Activated naive CD4-positive, alpha-beta T cell treated with anti-CD3 and anti-CD28 coated beads, Interleukin-2, amount 50 U/mL, for 72 hours (primary cell): ENCODE measurements at places on chromosomes 4 and X. TPM values are rescaled to one million over a fixed set of nuclear protein-coding genes. Genes with fewer than 3 reads are reported as not detected.

Gene HTN3
- total RNA-seq: not detected

- DNase-seq: peak; percentile 67
These were observed 84.9 kb downstream of the BCOR start for GRCh38 chrX:40012868-40013265.

Gene MAGEA2B
- total RNA-seq: not detected

- peak; percentile 19 for DNase-seq
These were observed at the start of gene FAT1 for GRCh38 chr4:186723292-186724057. FAT1 (minus strand) TSS chr4:186723856; CDS start chr4:186709827, 14,029 bp downstream.

Gene PAGE4
- not detected for total RNA-seq

Gene NPNT
- total RNA-seq: not detected

- DNase-seq: no peak
These were observed 1.2 kb downstream of the RASL11B start for GRCh38 chr4:52863324-52863723.

- no peak for DNase-seq
These were observed 43.3 kb upstream of the FBXW7 start for GRCh38 chr4:152579107-152579764.

GRCh38 chrX:104707572-104707971 is 141.6 kb downstream of the IL1RAPL2 start:
- DNase-seq: no peak

Gene L1CAM
- 1.1 TPM for total RNA-seq

DNA sequence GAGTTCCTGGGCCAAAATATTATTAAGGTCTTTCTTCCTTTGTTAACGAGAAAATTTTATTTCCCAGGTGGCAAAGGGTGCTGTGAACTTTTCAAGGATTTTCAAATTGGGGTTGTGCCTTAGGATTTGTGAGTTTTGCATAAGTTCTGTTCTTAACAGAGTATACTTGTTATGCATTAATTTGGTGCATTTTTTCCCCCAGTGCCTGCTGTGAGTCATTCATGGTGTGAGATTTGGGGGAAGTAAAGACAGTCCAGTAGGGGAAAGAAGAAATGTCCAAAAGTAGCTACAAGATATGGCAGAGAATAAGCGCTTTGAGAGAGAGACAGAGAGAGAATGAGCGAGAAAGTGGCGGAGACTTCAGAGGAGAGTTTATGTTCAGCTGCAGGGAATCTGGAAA is 239.2 kb downstream of the ARHGAP10 start:
- DNase-seq: no peak

Gene HPSE
- 17.4 TPM for total RNA-seq
